ENCODE measurements at places on chromosomes 7 and 10. TPM values are rescaled to one million over a fixed set of nuclear protein-coding genes. Genes with fewer than 3 reads are reported as not detected.

Gene ZNF488
- not detected for total RNA-seq

Gene SFRP5
- not detected for total RNA-seq

Gene NPTX2
- total RNA-seq: 2.7 TPM

Gene EFCAB10
- not detected for total RNA-seq

Gene UBTD1
- total RNA-seq: 16.4 TPM

Gene TRIP6
- total RNA-seq: 64.0 TPM

Gene ING3
- 11.7 TPM for total RNA-seq

Gene TMEM72
- not detected for total RNA-seq

Gene MACROH2A2
- total RNA-seq: 5.8 TPM

Gene TRIM50
- not detected for total RNA-seq

Gene ZP3
- total RNA-seq: 2.1 TPM

Gene TSPAN33
- 1.3 TPM for total RNA-seq

Gene FFAR4
- not detected for total RNA-seq

Gene TMEM139
- total RNA-seq: not detected

Gene EMX2
- not detected for total RNA-seq

Gene POLR1F
- total RNA-seq: 19.6 TPM

Gene DCLRE1C
- total RNA-seq: 7.9 TPM

Gene SHH
- not detected for total RNA-seq

Gene ASB4
- under 0.01 TPM for total RNA-seq

Gene MMRN2
- total RNA-seq: 1.7 TPM

Gene AKR1D1
- not detected for total RNA-seq

Gene MOGAT3
- total RNA-seq: not detected

Gene CALHM1
- not detected for total RNA-seq

Gene MEST
- total RNA-seq: 240 TPM

Gene BMPER
- total RNA-seq: 32.6 TPM

Gene DLX5
- total RNA-seq: not detected

Gene C10orf105
- under 0.01 TPM for total RNA-seq

Gene WNT8B
- not detected for total RNA-seq

Gene CRHR2
- not detected for total RNA-seq

Gene LRRC4
- total RNA-seq: 0.46 TPM

Gene PROSER2
- total RNA-seq: 1.1 TPM

Gene ICA1
- total RNA-seq: under 0.01 TPM

Gene GOLGA7B
- not detected for total RNA-seq

Gene PNLIPRP3
- 0.09 TPM for total RNA-seq

Gene PRLHR
- not detected for total RNA-seq

Data from smooth muscle cell of bladder (primary cell).